Left colon (tissue), 2 donors: ENCODE measurements at places on chromosomes 3 and 15.
A peak's percentile ranks its signal among the peaks of the same experiment; 100 is the strongest.

DNA sequence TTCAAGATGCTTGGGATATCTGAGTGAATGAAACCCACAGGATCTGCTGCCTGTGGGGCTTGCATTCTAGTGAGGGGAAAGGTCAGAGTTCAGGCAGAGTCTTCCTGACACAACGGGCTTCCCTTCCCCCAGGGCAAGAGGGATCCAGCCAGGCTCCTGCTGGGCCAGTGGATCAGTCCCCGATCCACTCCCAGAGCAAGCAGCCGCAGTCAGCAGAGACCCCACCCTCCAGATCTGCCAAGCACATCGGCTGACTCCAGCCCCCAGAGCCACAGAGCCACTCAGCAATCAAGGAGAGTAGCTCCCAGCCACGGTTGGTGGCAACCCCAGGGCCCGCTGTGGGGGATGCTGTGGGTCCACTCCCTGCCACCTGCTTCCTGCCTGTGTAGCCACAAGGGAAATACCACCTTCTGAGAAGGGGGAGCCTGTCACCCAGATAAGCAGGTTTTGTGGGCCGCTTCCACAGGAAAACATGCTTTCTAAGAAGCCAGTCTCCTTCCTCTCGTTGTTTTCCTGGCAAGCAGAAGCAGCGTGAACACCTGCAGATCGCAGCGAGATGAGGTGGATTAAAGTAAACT is 44.9 kb downstream of the CPN2 start:
- peak; percentile 27 for DNase-seq

DNA sequence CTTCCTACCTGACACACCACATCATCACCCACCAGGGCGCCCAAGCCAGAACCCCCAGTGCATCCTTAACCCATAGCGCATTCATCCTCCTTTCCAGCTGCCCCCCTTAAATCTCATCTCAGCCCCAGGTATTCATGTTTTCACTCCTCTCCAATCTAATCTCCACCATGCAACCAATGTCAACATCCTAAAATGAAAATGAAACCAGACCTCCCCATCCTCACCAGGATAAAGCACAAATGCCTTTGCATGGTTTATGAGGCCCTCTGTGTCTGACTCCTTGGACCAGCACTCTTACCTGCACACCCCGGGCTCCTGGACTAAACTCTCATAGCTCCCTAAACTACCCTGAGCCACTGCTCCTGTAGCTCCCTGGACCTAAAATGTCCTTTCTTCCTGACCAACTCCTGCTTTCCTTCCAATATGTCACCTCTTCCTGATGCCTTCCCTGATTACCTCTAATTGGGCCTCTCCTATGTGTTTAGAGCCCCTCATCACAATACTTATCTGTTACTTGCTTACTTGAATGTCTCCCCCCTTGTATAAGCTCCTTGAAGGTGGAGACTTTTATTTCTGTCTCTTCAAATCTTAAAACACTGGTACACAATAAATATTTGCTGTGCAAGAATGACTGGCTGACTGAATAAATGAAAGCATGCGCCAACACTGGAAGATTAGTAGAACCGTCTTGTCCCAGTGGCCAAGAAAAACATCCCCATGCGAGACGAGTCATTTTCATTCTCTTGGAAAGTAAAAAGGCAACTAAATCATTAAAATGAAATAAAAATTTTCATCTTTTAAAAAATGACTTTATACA is 142.5 kb downstream of the XXYLT1 start:
- no peak for DNase-seq

- no peak for DNase-seq
Measured at GRCh38 chr3:162641907-162642306, 1145.3 kb downstream of the OTOL1 start.

- no peak for DNase-seq
Measured at GRCh38 chr3:111690242-111690641, 95.1 kb upstream of the ZBED2 start.

DNA sequence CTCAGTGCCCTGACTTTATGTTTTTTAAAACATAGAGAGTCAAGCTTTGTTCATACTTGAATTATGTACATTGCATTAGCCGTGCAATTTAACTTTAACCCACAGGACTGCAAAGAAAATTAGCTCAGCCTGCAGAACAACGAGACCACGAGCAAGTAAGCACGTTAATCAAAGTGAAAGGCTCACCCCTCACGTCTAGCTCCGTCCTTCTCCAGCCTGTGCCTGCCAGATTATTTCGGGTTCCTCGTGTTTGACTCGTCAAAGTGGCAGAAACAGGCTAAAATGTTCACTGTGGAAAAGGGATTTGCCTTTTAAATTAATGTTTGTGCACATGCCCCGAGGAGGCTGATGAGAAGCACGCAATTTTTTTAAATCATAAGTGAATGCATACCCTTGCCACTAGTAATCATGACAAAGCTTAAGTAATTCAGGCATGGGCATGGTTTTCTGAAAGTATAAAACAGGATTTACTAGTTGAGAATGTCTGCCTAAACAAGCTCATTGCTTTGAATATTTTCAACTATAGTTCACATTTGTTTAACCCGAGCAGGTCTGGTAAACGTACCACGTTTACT is 15.3 kb downstream of the ZBTB38 start:
- no peak for DNase-seq

GRCh38 chr3:169966951-169967915 is 626 bp downstream of the SEC62 start:
- DNase-seq = no peak

- DNase-seq = no peak
Measured at GRCh38 chr3:114649331-114649730, 355.5 kb downstream of the TIGIT start.

DNA sequence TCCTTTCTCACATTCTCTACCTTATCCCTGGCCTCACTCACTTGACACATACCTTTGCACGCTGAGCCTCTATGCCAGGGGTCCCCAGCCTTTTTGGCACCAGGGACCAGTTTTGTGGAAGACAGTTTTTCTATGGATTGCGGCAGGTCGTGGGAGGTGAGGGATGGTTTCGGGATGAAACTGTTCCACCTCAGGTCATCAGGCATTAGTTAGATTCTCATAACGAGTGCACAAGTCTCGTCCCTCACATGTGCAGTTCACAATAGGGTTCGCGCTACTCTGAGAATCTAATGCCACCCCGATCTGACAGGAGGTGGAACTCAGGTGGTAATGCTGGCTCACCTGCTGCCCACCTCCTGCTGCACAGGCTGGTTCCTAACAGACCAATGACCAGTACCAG is 112.5 kb upstream of the EIF1B start:
- DNase-seq = no peak

GRCh38 chr3:114456742-114457141 is 162.9 kb downstream of the TIGIT start:
- DNase-seq = no peak

GRCh38 chr3:157369727-157370421 is 66.8 kb upstream of the PTX3 start:
- no peak for DNase-seq

GRCh38 chr3:178709051-178709450 is 172.8 kb downstream of the KCNMB2 start:
- no peak for DNase-seq

- no peak for DNase-seq
Measured at GRCh38 chr3:157445857-157446256, 9.2 kb downstream of the PTX3 start.

DNA sequence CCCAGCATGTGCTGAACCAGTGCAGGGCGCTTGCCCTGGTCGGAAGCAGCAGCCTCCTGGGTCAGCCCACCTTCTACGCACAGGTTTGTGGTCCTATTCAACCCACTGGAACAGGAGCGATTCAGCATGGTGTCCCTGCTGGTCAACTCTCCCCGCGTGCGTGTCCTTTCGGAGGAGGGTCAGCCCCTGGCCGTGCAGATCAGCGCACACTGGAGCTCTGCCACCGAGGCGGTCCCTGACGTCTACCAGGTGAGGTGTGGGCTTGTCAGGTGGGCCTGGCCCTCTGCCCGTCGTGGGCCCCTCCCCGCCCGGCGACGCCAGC is 8.2 kb downstream of the MAN2A2 start:
- DNase-seq = no peak

- DNase-seq = no peak
Measured at GRCh38 chr3:169755488-169755887, 9.4 kb downstream of the TERC start.

- DNase-seq = no peak
Measured at GRCh38 chr3:28863186-28863585, 417.7 kb upstream of the RBMS3 start.

DNA sequence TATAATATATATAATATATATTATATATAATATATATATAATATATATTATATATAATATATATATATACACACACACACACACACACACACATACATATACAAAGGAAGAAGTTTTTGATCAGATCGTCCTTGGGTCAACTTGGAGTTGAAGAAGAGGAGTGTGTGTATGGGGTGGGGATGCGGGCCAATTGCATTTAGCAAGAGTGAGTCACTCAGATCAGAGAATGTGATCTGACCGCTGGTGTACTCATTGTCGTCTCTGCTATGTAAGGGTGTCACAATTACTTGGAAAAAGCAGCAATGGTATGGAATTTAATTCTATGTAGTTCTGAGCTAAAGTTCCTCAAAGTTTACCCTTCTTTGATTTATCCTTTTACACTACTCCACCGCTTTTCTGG is 4.6 kb upstream of the VGLL3 start:
- DNase-seq = no peak

DNA sequence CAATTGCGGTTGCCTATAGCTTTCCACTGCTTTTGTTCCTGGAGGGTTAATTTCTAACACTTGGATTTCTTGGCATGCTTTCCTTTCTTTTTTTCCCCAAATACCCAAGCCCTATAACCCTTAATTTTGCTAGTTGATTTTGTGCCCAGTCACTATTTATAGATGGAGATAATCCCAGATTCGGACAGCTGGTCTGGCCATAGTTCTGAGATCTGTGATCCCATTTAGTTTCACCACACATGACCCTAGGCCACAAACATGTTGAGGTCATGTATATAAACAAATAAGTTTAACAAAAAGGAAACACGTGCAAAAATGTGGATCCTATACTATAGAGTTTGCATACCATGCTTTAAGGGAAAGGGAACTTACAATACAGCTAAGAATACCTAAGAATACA is 111.4 kb downstream of the ZMAT3 start:
- no peak for DNase-seq

DNA sequence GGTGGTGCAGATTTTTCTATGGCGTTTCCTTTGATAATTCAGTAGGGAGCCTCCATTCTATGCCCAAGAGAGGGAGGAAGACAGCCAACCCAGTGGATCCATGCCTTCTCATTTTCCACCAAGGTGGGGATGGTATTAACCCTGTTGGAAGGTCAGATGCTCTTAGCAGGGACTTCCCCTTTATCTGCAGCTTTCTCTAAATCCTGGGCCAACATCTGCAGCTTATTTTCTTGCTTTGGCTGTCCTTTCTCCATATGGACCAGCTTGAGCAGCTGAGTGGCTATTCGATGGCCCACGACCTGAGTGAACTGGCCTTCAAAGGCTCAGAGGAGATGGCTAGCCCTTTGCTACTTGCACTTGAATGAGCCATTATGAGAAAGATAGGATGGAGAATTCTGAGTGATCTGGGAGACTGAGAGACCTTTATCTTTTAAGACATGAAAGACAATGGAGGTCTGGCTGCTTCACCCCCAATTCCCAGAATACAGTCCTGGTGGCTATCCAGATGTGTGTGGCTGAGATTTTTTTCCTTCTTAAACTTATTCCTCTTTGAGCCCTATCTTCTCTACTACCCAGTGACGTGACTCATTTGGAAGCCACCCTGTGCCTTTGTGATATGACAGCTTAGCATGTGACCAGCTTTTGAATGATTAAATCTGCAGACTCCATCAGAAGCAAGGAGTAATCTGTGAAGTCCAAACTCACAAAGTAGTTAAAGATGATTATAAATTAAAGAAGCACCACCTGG is 39.6 kb upstream of the TRAK1 start:
- DNase-seq = no peak

DNA sequence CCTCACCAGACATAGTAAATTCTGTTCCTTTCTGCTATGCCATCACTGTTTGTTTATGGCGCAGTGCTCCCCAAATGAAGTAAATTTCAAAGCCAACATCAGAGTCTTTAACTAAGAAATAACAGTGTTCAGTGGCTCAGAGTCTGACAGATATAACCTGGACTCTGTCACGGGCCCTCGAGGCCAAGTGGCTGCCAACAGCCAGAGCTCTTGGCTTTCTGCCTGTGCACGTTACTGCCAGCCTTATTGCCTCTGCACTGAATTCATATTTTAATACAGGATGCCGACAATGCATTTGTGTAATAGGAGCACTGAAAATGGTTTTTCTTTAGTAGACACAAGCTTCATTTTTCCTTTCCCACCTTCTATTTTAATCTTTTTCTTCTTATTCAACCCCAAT is 219.9 kb downstream of the NLGN1 start:
- DNase-seq = peak; percentile 40

GRCh38 chr3:197753263-197753662 is 3.6 kb downstream of the FYTTD1 start:
- no peak for DNase-seq
